ENCODE measurements at places on chromosomes 13 and 19.
A peak's percentile ranks its signal among the peaks of the same experiment; 100 is the strongest.

DNA sequence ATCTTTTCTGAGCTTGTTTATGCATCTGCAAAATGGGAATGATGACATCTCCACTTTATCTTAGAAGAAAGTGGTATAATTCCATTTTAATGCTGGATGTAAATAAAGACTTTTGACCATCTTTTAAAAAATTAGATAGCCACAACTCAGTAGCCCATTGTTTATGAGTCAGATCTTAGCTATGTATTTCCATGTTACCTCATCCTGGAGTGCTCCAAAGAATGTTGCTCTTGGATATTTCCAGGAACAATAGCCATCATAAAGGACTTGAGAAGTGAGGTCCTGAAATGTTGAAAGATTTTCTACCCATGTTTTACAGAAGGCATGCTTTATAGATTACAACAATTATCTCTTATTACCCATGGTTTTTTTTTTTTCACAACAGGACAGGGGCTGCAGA lies 229.3 kb upstream of the EDNRB start:
- DNase-seq = no peak

- DNase-seq = peak; percentile 70
Observed at GRCh38 chr19:17784201-17785008, 10.5 kb upstream of the B3GNT3 start.

DNA sequence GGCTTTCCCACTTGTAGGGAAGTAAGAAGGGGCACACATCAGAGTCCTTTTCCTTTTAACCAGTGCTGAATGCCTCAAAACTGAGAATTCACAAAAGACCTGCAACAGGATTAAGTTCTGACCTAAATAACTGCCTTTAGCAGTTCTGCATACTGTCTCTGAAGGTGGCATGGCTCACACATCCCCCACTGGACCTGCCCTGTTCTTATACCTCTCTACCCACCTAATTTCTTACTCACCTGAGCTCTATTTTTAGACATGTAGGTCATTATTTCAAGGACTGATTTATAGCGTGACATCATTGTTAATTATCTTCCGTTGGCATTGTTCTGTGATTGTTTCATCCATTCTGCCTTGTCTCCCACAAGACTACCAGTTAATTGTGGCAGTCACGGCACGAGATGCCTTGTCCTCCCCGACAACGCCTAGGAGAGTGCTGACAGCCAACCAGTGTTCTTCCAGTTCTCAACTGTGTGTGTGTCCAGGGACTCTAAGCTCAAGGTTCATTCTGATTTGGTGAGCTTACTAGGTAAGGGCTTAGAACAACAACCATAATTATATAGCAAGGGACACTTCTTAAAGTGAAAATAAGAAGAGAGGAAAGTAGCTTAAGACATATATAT lies 27.1 kb upstream of the UBL3 start:
- no peak for DNase-seq

DNA sequence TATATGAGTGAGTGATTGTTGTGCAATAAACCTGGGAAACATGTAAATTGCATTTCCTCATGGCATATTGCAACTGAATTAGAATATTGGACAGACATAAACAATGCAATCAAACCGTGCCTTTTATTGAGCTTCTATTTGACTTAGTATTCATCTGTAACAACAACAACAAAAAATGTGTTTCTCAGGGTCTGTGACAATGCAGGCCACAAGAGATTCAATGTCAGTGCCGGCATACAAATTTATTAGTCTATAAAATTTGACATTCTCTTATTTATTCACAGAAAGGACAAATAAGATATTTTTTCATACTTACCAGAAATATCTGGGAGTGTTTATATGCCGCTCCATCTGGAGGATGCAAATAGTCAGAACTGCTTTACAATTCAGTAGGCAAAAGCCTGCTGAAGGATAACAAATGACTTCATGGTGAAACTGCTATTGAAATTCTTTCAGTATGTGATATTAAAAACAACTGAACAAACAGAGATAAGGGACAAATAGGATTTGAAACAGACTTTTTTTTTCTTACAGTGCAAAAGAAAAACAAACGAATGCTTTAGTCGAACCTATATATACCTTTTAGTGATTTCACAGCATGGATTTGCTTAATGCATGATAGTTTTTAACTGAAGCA lies 77.2 kb downstream of the DACH1 start:
- no peak for DNase-seq

- no peak for DNase-seq
Observed at GRCh38 chr13:99133848-99134247, 66.8 kb upstream of the UBAC2 start.

GRCh38 chr19:2083174-2083854 lies 12.8 kb downstream of the MOB3A start:
- no peak for DNase-seq

DNA sequence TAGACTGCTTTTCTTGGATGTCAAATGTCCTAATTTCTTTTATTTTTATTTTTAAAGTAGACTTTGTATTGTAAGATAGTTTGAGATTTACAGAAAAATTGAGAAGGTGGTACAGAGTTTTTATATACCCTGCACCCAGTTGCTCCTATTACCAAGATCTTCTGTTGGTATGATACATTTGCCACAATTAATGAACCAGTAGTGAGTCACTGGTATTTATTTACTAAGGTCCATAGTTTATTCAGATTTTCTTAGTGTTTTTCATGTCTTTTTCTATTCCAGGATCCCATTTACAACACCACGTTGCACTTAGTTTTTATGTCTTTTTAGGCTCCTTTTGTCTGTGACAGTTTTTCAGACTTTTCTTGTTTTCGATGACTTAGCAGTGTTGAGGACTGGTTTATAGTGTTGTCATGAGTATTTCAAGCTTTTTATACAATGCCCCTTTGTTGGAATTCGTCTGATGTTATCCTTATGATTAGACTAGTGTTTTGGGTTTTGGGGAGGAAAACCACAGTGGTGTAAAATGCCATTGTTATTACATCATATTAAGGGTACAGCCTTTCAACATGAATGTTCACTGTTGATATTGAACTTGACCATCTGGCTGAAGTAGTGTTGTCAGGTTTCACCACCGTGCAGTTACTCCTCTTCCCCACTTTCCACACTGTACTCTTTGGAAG lies 35.9 kb downstream of the COG3 start:
- no peak for DNase-seq

DNA sequence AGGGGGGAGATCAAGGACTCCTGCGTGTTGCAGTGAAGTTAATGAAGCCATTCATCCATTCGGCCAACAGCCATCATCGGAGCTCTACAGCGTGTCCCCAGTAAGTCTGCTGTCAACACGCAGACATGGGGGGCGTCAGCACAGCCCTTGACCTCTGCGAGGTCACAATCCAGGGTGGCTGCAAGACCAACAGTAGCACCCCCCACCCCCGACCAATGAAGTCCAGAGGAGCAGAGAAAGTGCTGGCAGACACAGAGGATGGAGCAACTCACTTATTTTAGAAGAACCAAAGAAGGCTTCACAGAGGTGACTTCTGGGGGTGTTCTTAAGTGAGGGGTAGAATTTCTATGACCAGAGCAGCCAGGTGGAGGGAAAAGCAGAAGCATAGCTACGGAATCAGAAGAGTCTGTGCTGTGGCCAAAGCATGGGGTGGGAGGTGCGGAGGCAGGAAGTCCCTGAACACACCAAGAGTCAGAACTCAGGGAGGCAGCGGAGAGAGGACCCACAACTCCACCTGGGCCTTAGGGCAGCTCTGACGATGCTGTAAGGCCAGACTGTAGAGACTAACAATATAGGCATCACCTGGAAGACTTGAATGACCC lies 185.4 kb downstream of the FOXO1 start:
- no peak for DNase-seq
